ENCODE measurements at places on chromosomes 1 and 21. TPM values are rescaled to one million over a fixed set of nuclear protein-coding genes. Genes with fewer than 3 reads are reported as not detected.

Gene MX2
- total RNA-seq: 5.9 TPM

- no peak for DNase-seq
Observed at GRCh38 chr1:117590273-117590925, 15.4 kb upstream of the TENT5C start.

DNA sequence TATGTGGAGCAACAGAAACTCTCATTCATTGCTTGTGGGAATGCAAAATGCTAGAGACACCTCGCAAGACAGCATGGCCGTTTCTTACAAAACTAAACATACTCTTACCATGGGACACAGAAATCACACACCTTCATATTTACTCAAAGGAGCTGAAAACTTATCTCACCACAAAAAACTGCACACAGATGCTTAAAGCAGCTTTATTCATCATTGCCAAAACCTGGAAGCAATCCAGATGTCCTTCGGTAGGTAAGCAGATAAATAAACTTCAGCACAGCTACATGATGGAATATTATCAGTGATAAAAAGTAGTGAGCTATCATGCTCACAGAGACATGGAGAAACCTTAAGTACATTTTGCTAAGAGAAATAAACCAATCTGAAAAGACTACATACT lies 124.3 kb downstream of the RERE start:
- DNase-seq: no peak

DNA sequence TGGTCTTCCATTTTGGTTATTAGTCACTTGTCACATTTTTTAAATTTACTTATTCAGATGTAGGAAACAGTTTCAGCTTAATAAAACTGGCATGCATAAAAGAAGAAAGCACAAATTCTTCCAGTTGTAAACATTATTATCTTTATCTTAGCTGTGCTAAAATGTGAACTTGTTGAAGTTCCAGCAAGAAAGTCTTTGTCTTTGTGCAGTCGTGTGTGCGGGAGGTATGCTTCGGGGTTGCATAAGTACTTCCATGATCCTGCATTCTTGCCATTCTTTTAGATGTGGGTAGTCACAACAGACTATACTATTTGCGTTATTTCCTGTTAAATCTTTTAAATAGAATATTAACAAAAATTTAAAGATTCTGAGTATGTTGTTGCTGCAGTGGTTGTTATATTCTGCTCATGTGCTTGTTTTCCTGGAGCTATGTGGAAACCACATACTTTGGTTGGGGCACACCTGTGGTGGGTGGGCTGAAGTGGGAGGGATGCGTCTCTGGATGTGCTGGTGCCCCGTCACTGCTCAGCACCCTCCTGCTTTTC lies 49.9 kb downstream of the CBS start:
- DNase-seq: no peak

DNA sequence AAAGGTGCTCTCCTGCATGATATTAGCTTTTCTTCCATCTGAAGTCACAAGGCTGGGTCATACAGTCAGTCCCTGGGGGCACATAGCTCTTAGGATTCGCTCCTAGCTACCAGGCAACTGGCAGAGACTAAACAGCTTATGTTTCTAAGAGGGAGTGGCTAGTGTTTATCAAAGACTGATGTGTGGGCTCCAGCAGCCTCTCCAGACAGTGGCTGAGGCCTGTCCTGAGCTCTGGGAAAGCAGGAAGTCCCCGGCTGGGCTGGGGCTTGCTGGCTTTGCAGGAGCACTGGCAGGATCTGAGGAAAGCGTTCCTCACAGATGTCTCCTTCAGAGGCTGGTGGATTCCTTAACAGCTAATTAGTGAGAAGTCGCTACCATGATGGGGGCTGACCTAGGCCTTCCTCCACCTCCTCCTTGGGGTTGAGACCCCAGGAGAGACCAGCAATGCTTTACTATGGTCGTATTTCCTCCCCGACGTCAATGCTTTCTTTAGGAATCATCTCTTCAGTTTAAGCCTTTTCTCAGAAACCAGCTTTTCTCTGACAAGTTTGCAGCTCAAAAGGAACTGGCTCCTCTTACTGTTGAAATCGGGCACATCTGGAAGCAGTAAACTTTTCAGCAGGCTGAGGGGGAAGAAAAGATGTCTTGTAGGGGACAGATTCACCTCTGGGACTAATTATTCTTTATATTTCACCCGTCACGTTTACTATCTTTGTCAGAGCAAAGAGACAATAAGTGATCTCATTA lies 33.5 kb upstream of the HHAT start:
- DNase-seq: peak; percentile 84

DNA sequence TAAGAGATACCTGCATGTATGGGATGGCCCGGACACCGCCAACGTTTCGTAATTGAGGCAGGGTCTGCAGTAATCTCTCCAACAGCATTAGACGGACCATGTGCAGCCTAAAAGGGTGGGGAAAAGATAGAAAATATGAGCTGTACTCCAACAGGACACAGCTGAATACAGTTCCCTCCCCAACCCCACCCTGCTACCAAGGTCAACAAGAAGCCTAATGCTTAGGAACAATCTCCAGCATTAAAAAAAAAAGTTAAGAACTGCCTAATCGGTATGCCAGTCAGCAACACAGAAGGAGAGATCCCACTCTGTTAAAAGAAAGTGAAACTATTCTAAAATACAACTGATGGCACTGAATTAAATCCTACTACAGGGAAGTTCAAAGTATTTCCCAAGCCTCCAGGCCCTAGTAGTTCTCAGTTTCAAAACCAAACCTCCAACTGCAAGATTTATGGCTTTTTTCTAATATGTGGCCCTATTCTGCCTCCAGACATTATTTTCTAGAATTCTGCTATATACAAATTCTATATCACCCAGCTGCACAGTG lies 81.0 kb downstream of the UBR4 start:
- no peak for DNase-seq

Gene RAB3B
- total RNA-seq: not detected

Gene FCRL6
- not detected for total RNA-seq

Gene KIF17
- total RNA-seq: 2.6 TPM

GRCh38 chr1:193707271-193708021 lies 521.0 kb upstream of the B3GALT2 start:
- no peak for DNase-seq

Gene CLCA4
- not detected for total RNA-seq

Gene TNFRSF25
- 4.4 TPM for total RNA-seq

- peak; percentile 91 for DNase-seq
Observed at GRCh38 chr1:45339789-45340558, at the start of the genes MUTYH and TOE1. Gene MUTYH, minus strand, starts transcription at chr1:45340440. Its CDS starts 5,935 bp downstream, at chr1:45334505. Gene TOE1, plus strand, starts transcription at chr1:45340170. Its CDS starts 83 bp downstream, at chr1:45340253.

DNA sequence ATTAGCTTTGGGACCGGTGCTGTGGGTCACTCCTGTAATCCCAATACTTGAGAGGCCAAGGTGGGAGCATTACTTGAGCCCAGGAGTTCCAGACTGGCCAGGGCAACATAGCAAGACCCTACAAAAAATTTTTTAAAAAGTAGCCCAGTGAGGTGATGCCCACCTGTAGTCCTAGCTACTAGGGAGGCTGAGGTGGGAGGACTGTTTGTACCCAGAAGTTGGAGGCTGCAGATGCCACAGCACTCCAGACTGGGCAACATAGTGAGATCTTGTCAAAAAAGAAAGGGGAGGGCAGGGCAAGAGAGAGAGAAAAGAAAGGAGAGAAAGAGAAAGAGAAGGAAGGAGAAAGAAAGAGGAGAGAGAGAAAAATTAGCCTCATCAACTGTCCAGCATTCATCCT lies 6.3 kb downstream of the ITSN1 start:
- no peak for DNase-seq

GRCh38 chr1:68633141-68633919 lies 136.4 kb upstream of the DEPDC1 start:
- DNase-seq: no peak

Gene ADGRB2
- 19.1 TPM for total RNA-seq

Gene AJAP1
- 0.04 TPM for total RNA-seq

GRCh38 chr21:37565530-37566223 lies 199.1 kb downstream of the DYRK1A start:
- DNase-seq: no peak

Gene ZNF670
- total RNA-seq: 0.93 TPM

DNA sequence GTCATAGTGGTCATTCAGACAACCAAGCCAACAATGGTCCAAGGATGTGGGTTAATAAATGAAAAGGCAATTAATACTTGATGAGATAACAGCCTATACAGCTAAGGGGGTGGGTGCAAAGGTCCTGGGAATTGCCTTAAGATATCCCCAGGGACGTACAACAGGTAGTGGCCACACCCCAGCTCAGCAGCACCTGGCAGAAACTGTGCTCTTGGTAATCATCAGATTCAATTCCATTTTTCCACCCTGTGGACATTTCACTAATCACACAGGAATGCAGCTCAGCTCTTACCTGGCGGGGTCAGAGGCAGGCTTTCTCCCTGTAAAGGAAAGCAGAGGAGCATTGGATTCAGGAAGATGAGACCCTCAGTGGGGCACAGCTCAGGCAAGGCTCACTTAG lies 32.9 kb downstream of the FCRL5 start:
- DNase-seq: no peak

GRCh38 chr1:234675572-234675971 lies 65.6 kb upstream of the IRF2BP2 start:
- no peak for DNase-seq

Measured in right atrium auricular region (tissue), 2 donors.